ENCODE measurements at places on chromosomes 7 and 10. TPM values are rescaled to one million over a fixed set of nuclear protein-coding genes. Genes with fewer than 3 reads are reported as not detected.

PRPS1L1 gene
- not detected for total RNA-seq

PAPOLB gene
- total RNA-seq: under 0.01 TPM

CPVL gene
- 0.22 TPM for total RNA-seq

ZNF736 gene
- total RNA-seq: 8.3 TPM

PHYHIPL gene
- total RNA-seq: not detected

SPDYE5 gene
- not detected for total RNA-seq

ASNS gene
- total RNA-seq: 3.3 TPM

SFTPA1 gene
- total RNA-seq: not detected
